Stimulated activated CD4-positive, alpha-beta T cell treated with anti-CD3 and anti-CD28 coated beads, Interleukin-1b, Interleukin-23, amount 100 ng/mL, for 4 hours (primary cell): ENCODE measurements at places on chromosomes 5 and 9.
A peak's percentile ranks its signal among the peaks of the same experiment; 100 is the strongest.

DNA sequence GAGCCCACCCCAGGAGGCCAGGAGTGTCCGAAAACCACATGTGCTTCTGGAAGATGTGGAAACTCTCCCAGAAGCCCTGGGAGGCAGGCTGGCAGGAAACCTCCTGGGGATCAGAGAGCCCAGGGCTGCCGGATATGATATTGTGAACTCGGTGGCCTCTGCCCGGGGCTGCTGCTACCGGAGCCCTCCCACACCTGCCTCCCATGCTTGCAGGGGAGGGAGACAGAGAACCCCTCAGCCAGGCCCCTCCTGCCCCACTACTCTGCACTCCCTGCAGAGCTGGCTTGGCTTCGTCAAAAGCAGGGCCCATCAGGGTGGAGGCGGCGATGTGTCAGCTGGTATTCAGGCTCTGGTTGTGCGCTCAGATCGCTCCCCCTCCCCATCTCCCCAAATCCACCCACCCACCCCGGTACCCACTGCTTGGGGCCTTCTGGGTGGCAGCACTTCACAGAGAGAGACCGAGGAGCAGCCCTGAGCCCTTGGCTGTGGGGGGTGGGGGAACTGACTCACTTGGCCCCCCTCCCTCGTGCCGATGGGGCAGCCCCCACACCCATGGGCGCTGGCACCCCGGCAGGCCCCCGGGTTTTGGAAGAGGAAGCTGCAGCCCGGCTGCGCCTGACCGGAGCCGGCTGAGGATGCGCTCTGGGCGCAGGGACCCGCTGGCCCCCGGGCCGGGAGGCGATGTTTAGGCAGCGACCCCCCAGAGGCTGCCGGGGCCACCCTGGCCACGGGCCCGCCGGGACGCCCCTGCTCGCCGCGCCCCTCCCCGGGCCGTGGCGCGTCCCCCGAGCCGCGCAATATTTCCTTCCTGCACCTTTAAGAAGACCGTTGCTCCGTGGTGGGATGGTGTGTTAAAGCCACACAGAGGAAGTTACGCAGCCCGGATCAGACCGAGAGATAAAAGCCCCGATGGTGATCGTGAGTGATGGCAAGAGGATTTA lies 786 bp upstream of the NTNG2 start:
- peak; percentile 24 for DNase-seq

GRCh38 chr5:74763504-74763903 lies 3.4 kb downstream of the GFM2 start:
- DNase-seq, result no peak

GRCh38 chr5:172235132-172235780 lies 41.3 kb downstream of the EFCAB9 start:
- DNase-seq, result no peak

DNA sequence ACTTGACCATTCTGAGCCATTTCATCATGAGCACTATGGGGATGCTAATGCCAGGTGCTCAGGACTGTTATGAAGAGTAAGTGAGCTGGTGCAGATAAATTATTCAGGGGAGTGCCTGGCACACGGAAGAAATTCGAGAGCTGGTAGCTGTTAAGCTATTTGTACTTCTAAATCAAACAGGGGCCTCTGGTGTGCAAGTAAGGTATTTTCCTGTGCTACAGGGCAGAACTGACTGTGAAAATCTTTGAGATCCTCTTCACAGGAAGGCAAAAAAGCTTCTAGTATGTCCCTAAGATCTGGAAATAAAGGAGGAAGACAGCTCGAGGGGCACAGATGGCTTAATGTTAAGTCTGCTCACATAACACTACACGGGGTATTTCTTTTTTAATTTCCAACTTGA lies 106.3 kb upstream of the SPOCK1 start:
- no peak for DNase-seq

- no peak for DNase-seq
Measured at GRCh38 chr9:117720066-117720465, 15.9 kb downstream of the TLR4 start.

DNA sequence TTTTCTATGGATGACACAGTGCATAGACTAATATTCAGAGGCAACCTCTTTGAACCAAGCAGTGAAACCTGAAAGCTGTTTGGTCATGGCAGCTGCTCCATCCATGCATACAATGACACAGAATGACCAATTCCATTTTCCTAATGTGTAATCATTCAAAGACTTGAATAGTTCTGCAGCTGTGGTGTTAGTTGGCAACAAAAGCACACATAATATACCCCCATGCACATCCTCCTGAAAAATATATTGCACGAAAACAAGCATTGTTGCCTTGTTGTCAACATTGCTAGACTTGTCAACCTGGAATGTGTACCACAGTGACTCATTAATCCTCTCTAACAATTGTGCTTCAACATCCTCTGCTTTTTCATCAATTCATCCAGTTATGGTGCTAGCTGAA lies 71.0 kb upstream of the SEMA6A start:
- DNase-seq, result no peak

DNA sequence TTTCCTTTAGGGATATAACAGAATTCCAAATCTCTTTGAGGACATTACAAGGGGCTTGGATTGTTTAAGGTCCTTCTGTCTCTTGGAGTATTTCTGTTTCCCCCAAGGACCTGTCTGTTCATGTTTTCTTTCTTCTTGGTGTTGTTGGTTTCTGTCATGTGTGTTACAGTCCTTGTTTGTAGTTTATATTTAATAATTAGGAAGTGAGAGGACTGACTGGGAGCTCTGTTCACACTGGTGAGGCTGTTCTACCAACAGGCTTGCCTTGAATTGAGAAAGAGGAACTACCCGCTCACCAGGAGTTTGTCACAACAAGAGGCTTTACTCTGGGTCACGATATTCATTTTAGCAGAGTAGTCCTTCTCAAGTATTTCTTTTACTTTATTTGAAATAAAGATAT lies 119.2 kb upstream of the SV2C start:
- DNase-seq, result no peak

DNA sequence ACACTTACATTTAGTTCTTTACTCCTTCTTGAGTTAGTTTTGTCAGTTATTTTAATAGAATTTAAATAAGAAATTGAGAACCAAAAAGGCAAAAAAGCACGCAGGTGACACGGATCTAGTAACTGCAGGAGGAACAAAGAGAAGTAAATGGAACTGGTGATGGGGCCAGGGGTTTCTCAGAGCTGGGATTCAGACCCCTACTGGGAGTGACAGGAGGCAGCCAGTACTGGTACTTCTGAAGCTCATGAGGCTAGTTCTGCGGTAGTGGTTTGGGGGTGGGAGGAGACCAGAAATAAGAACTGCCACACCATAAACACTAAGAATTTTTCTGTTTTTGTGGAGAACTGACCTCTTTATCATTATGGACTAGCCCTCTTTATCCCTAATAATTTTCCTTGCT lies 48.2 kb downstream of the OXCT1 start:
- DNase-seq, result no peak

GRCh38 chr5:75664979-75665378 lies 52.3 kb downstream of the POC5 start:
- DNase-seq, result no peak

- no peak for DNase-seq
Measured at GRCh38 chr5:127988146-127988760, 95.3 kb upstream of the SLC12A2 start.

GRCh38 chr9:27165068-27165467 lies 56.0 kb downstream of the TEK start:
- no peak for DNase-seq

DNA sequence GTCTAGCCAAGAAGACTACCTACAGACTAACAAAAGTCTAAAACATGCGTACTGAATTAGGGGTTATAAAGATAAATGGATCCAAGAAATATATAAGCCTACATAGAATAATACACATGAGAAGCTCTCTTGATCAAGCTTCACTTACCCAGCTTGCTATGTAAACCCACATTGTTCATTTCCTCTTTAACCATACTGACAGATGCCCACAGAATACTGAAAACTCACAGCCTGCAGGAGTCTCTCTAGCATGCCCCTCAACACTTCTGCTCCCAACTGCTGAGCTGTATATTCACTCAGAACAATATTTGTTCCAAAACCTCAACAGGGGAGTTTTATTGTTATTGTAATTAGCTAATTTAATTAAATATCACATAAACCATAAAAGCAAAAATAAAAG lies 52.4 kb downstream of the RFX3 start:
- DNase-seq, result no peak

GRCh38 chr5:147063943-147064342 lies 170.9 kb upstream of the STK32A start:
- DNase-seq, result no peak

- DNase-seq, result no peak
Measured at GRCh38 chr5:130476325-130476724, 572.1 kb downstream of the CHSY3 start.

DNA sequence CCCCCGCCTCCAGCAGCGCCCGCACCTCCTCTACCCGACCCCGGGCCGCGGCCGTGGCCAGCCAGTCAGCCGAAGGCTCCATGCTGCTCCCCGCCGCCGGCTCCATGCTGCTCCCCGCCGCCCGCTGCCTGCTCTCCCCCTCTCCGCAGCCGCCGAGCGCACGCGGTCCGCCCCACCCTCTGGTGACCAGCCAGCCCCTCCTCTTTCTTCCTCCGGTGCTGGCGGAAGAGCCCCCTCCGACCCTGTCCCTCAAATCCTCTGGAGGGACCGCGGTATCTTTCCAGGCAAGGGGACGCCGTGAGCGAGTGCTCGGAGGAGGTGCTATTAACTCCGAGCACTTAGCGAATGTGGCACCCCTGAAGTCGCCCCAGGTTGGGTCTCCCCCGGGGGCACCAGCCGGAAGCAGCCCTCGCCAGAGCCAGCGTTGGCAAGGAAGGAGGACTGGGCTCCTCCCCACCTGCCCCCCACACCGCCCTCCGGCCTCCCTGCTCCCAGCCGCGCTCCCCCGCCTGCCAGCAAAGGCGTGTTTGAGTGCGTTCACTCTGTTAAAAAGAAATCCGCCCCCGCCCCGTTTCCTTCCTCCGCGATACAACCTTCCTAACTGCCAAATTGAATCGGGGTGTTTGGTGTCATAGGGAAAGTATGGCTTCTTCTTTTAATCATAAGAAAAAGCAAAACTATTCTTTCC lies 19.3 kb downstream of the CDKN2A start:
- DNase-seq, result peak; percentile 43

GRCh38 chr9:123978981-123979380 lies 32.6 kb upstream of the LHX2 start:
- DNase-seq, result no peak

DNA sequence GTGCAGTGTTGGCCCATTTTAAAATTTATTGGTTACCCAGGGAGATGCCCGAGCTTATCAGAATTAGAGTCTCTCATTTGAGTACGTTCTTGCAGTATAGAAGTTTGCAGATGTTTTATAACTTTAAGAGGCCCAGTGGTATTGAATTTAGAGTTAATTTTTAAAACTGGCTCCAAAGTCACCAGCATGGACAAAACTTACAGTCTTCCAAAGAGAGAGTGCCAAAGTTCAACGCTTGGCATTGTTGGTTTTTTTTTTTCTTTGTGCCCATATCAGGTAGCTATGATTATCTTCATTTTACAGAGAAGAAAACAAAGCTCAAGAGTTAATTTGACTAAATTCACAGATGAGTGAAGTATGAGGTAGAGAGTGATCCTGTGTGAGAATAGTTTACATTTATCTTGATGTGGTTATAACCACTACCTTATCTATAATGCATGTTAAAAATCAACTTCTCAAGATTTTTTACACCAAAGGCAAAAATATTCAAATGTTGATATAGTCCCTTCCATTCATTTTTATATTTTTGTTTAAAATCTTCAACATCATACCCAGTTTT lies 273.7 kb upstream of the DMRT1 start:
- DNase-seq, result no peak

GRCh38 chr9:129381481-129381957 lies 203.5 kb upstream of the IER5L start:
- DNase-seq, result no peak

- no peak for DNase-seq
Measured at GRCh38 chr9:100088202-100088601, 10.6 kb downstream of the ERP44 start.

- DNase-seq, result no peak
Measured at GRCh38 chr9:116686135-116686534, 970 bp upstream of the TRIM32 start.

- DNase-seq, result peak; percentile 48
Measured at GRCh38 chr9:137049544-137050449, 3.8 kb upstream of the NPDC1 start.

DNA sequence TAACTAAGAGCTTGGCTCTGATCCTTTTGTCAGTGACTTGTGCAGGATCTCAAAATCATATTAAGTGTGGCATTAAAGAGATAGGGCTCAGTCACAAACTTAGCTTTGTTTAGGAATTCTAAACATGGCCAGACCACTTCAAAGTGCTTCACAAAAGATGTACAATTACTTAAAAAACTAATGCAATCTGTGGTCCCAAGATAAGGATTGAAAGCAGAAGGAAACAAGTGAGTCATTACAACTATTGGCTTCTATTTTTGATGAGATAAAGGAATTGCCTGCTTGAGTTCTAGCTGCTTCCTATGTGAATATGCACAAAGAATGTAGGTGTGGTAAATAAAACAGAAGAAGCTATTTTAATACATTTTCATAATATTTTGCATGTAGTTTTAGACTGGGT lies 44.9 kb upstream of the SLC12A2 start:
- DNase-seq, result no peak

- DNase-seq, result no peak
Measured at GRCh38 chr5:44292736-44293135, 96.5 kb downstream of the FGF10 start.

- no peak for DNase-seq
Measured at GRCh38 chr5:95241635-95242034, 43.3 kb downstream of the MCTP1 start.

- no peak for DNase-seq
Measured at GRCh38 chr9:29830821-29831220, 2257.5 kb upstream of the C9orf72 start.

- no peak for DNase-seq
Measured at GRCh38 chr5:119285070-119285916, 70.5 kb upstream of the TNFAIP8 start.

DNA sequence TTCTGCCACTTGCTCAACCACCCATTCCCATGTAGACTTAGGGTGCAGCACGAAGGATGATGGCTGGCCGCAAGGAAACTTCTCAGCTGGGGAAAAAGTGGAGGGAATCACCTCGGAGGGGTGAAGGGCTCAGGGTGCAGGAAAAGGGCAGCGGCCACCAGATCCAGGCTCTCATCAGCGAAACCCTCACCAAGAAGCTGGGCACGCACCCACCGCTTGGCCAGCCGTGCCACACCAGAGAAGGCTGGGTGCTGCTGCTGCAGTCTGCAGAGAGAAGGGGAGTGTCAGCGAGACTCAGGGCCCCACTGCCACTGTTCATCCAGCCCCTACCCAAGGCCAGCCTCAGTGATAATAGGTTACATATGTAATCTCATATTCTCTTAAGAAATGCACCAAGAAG lies 8.6 kb downstream of the NOL6 start:
- DNase-seq, result no peak

DNA sequence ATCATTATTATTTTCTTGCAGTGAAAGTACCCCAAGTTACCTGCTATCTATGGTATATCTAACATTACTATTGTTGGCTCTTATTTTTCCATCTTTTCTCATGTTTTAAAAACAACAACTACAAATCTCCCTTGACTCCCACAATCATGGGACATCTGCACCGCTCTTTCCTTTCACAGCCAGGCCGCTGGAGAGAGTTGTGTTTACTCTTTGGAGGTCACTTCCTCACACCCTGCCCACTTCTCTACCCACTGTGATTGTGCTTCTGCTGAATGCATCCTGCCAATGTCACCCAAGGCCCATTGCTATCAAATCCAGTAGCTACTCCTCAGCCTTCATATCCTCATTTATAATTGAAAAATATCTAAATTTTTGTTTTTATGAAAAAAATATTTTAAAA lies 29.7 kb downstream of the SLC28A3 start:
- no peak for DNase-seq
